ENCODE measurements at places on chromosomes 1 and 21. TPM values are rescaled to one million over a fixed set of nuclear protein-coding genes. Genes with fewer than 3 reads are reported as not detected.

DNA sequence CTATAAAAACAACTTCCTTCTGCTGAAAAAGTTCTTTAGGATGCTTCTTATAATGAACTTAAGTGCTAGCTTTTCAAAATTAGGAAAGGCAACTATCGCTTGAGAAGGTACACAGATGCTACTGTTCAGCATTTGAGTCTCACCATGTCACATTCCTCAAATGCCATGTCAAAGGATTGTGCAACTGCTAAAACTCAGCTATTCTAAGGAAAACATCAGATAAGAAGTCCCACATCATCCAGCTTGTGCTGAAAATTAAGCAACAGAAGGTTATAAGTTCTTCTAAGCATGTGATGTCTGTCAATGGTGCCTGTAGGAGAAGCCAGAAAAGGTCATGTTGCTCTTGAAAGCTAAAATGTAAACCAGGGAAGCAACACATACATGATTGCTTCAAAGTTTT, 36.5 kb downstream of the MCOLN2 start:
- no peak for DNase-seq

- DNase-seq = no peak
Measured at GRCh38 chr21:26055010-26055409, 115.6 kb downstream of the APP start.

- no peak for DNase-seq
Measured at GRCh38 chr1:208335371-208336136, 91.4 kb upstream of the PLXNA2 start.

ZNF124 gene
- 2.7 TPM for polyA plus RNA-seq

ARHGEF10L gene
- 12.6 TPM for polyA plus RNA-seq

All from SK-N-SH (cell line).